Activated naive CD4-positive, alpha-beta T cell treated with anti-CD3 and anti-CD28 coated beads for 36 hours (primary cell): ENCODE measurements at places on chromosomes 2 and 18. TPM values are rescaled to one million over a fixed set of nuclear protein-coding genes. Genes with fewer than 3 reads are reported as not detected.
A peak's percentile ranks its signal among the peaks of the same experiment; 100 is the strongest.

The KCNIP3 gene
- total RNA-seq, result not detected

The ALLC gene
- not detected for total RNA-seq

The USP34 gene
- 59.5 TPM for total RNA-seq

The CPO gene
- total RNA-seq, result not detected

The PPIG gene
- total RNA-seq, result 56.6 TPM

The SCN7A gene
- total RNA-seq, result not detected

The OTOS gene
- not detected for total RNA-seq

The CYP26B1 gene
- total RNA-seq, result not detected

The IL36G gene
- not detected for total RNA-seq

The LYG1 gene
- 0.36 TPM for total RNA-seq

- H3K36me3 ChIP-seq, result no peaks in the 10 kb centered on the region
- H3K27ac ChIP-seq, result no peak overlapping the region
These were observed 745.9 kb upstream of the SLC8A1 start for GRCh38 chr2:41197781-41198180.

DNA sequence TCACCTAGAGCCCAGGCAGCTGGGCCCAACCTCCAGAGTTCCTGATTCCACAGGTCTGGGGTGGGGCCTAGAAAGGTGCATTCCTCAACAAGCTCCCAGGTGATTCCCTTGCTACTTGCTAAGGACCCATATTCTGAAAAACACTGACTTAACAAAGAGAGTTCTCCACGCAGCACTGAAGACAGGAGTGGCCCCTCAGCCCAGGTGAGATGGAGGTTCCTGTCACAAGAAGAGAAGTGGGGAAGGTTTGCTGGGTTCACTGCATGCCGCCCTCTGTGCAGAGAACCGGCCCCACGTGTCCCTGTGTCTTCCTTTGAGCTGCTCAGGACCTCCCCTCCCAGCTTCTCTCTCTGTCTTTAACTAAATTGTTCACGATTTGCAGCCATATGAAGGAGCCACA lies 201.4 kb upstream of the DDX18 start:
- no peaks in the 10 kb centered on the region for H3K27me3 ChIP-seq
- H3K4me3 ChIP-seq, result no peak overlapping the region
- DNase-seq, result no peak
- H3K36me3 ChIP-seq, result no peaks in the 10 kb centered on the region
- no peak overlapping the region for H3K27ac ChIP-seq
- no peaks in the 10 kb centered on the region for H3K4me1 ChIP-seq

- H3K36me3 ChIP-seq, result no peaks in the 10 kb centered on the region
- H3K27me3 ChIP-seq, result no peaks in the 10 kb centered on the region
- H3K27ac ChIP-seq, result no peak overlapping the region
- DNase-seq, result no peak
These were observed 393.5 kb downstream of the TMEM182 start for GRCh38 chr2:103155308-103155707.

DNA sequence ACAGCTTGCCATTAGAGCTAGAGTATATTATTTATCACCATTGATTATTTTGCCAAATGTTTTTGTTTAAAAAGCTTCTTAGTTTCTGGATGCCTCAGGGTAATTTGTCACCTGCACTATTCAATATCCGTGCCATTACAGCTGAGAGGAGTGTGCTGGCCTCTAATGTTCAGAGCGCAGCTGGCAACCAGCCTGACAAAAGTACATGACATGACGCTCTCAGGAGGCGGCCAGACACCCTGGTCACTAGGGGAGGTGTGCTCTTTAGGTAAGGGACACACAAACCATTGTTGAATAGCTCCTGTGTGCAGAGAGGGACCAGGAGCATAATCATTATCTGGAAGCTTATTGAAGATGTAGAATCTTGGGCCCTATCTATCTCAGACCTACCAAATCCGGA lies 20.3 kb downstream of the LIMS1 start:
- H3K4me3 ChIP-seq, result no peak overlapping the region
- no peaks in the 10 kb centered on the region for H3K27me3 ChIP-seq
- H3K36me3 ChIP-seq, result no peaks in the 10 kb centered on the region

GRCh38 chr2:205032093-205032551 lies 486.8 kb downstream of the PARD3B start:
- no peak overlapping the region for H3K4me3 ChIP-seq
- H3K4me1 ChIP-seq, result peaks cover 16% of the 10 kb centered on the region
- no peaks in the 10 kb centered on the region for H3K36me3 ChIP-seq
- no peak for DNase-seq

- peaks cover 92% of the 10 kb centered on the region for H3K4me1 ChIP-seq
- peak; percentile 45 for DNase-seq
- H3K27me3 ChIP-seq, result no peaks in the 10 kb centered on the region
- peak overlapping the region; percentile 17 for H3K4me3 ChIP-seq
- H3K27ac ChIP-seq, result peak overlapping the region; percentile 92
- peaks cover 44% of the 10 kb centered on the region for H3K36me3 ChIP-seq
These were observed 12.0 kb downstream of the ANKRD44 start for GRCh38 chr2:197298609-197299008.

GRCh38 chr18:12428923-12429322 lies 21.2 kb downstream of the PRELID3A start:
- no peak overlapping the region for H3K4me3 ChIP-seq
- H3K27ac ChIP-seq, result no peak overlapping the region
- H3K27me3 ChIP-seq, result no peaks in the 10 kb centered on the region
- DNase-seq, result no peak
- H3K4me1 ChIP-seq, result no peaks in the 10 kb centered on the region

DNA sequence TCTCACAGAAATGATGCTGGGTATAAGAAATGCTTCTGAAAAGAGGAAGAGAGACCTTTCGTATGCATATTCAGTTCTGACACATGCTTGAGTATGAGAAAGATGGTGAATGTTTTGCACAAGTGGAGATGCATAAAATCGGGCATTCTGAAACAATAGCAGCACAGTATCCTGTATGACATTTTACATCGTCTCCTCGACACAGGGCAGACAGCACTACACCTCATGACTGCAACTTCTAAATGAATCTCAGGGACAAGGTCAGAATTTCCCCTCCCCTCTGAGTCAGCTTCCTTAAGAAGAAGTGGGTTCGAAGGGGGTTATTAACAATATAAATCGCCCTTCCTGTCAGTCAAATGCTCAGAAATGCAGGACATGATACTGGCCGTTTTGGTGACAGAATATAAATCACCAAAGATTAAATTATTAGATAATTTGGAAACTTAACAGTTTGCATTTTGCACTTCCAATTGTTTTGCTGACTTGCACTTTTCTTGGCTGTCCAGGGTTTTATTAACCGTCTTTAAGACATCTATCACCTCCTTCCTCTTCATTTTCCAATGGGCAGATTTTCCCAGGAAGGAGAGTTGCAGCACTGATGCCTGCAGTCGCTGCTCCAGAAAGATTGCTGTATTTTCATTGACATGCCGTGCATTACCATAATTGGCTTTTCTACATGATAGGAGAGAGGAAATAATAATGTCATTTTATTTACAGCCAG lies 57.2 kb downstream of the TSHZ1 start:
- peaks cover 55% of the 10 kb centered on the region for H3K4me1 ChIP-seq
- H3K27ac ChIP-seq, result no peak overlapping the region
- no peak for DNase-seq
- no peaks in the 10 kb centered on the region for H3K27me3 ChIP-seq
- H3K36me3 ChIP-seq, result no peaks in the 10 kb centered on the region

DNA sequence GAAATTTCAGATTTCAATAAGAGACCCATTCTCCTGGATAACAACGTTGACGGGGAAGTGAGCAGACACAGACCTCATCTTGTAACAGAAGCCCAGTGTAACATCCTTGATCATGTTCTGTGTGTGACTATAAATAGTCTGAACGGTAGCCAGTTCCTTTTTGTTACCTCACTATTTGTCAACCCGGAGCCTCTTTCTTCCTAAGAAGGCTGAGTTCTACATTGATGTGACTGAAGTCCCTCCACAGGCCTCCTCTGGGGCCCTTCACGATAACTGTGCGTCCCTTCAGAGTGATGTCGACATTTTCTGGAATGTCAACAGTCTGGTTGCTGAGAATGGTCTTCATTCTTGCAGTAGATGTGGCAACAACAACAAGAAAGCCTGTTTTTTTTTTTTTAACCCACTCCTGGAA lies 6.3 kb upstream of the PLEKHM3 start:
- DNase-seq, result no peak
- no peak overlapping the region for H3K27ac ChIP-seq
- no peak overlapping the region for H3K4me3 ChIP-seq
- H3K27me3 ChIP-seq, result no peaks in the 10 kb centered on the region
- H3K36me3 ChIP-seq, result no peaks in the 10 kb centered on the region
- no peaks in the 10 kb centered on the region for H3K4me1 ChIP-seq

DNA sequence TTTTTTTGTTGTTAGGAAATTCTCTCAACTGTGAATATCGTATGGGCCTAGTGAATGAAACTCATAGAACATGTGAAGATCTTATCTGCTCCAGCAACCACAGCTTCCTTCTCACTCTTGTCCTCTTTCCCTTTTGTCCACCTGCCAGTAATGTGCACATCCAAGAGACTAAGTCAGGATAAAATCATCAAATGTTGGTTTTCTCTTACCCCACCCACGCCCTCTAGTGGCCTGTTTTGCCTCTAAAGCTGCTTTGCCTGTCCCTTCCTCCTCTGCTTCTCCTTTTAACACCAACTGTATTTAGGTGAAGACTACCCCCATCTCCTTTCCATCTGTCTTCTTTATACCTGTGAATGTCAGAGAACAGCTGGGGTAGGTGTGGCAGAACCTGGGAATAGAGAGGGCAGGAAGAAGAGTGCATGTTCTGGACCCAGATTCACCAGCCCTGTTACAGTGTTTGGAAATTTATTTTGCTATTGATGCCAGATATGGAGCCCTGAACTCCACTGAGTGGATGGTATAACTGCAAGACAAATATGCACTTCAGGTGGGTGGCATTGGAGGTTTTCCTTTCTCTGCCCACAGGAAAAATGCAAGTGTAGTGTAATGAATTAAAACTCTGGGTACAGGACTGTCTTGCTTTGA lies 8.4 kb upstream of the MGAT5 start:
- peak; percentile 90 for DNase-seq
- no peak overlapping the region for H3K27ac ChIP-seq
- H3K27me3 ChIP-seq, result no peaks in the 10 kb centered on the region
- H3K36me3 ChIP-seq, result no peaks in the 10 kb centered on the region
- H3K4me3 ChIP-seq, result no peak overlapping the region
- peaks cover 68% of the 10 kb centered on the region for H3K4me1 ChIP-seq

- H3K27me3 ChIP-seq, result peaks cover 18% of the 10 kb centered on the region
- H3K27ac ChIP-seq, result no peak overlapping the region
- peaks cover 10% of the 10 kb centered on the region for H3K4me1 ChIP-seq
- peak overlapping the region; percentile 71 for H3K4me3 ChIP-seq
- H3K36me3 ChIP-seq, result peaks cover 21% of the 10 kb centered on the region
These were observed 1.2 kb upstream of the CENPA start for GRCh38 chr2:26784570-26785234.

- H3K36me3 ChIP-seq, result no peaks in the 10 kb centered on the region
- DNase-seq, result no peak
- no peaks in the 10 kb centered on the region for H3K4me1 ChIP-seq
These were observed 39.2 kb upstream of the SULT1C3 start for GRCh38 chr2:108200569-108200968.

DNA sequence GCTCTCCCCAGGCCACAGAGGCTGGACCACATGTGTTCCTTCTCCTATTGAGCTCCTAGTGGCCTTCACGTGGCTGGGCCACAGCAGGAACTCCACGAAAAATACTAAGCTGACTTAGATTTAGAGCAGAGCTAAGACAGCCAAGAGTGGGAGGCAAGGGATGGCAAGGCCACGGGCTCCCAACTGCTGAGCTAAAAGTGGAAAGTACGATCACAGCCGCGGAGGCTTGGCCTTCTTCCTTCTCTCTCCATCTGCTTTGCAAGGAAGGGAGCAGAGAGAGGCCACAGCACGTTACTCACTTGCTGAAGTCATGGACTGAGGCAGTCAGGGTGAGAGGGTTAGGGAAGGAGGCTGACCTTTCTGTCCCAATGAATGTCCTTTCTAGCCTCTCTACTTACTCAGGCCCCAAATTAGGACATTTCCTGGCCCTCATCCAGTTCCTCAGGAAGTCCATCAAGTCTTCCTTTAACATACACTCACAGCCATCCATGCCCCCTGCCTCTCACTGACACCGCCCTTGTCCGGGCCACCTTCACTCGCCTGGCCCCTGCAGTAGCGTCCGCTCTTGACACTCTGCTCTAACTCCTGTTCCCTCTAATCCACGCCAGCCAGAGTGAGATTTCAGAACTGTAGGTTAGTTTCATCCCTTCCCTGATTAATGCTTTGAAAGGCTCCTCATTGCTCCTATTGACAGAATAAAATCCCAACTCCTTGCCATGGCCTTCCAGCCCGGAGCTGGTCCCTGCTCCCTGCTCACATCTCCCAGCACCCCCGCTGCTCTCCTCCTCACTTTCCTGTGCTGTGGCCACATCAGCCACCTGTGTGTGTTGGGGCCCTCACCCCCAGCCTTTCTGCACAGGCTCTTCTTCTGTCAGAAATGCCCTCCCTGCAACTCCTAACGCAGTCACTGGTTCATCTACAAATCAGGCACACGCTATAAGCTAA lies 204.2 kb downstream of the CYP26B1 start:
- no peaks in the 10 kb centered on the region for H3K36me3 ChIP-seq
- no peak for DNase-seq
- H3K27me3 ChIP-seq, result peaks cover 2% of the 10 kb centered on the region
- H3K27ac ChIP-seq, result no peak overlapping the region
- no peak overlapping the region for H3K4me3 ChIP-seq
- no peaks in the 10 kb centered on the region for H3K4me1 ChIP-seq

- H3K36me3 ChIP-seq, result peaks cover 7% of the 10 kb centered on the region
- peaks cover 14% of the 10 kb centered on the region for H3K4me1 ChIP-seq
- no peak overlapping the region for H3K27ac ChIP-seq
These were observed 2.6 kb upstream of the STON1 start for GRCh38 chr2:48527226-48527885.

- no peak overlapping the region for H3K27ac ChIP-seq
- no peaks in the 10 kb centered on the region for H3K4me1 ChIP-seq
- DNase-seq, result no peak
- H3K4me3 ChIP-seq, result no peak overlapping the region
- H3K36me3 ChIP-seq, result peaks cover 10% of the 10 kb centered on the region
- no peaks in the 10 kb centered on the region for H3K27me3 ChIP-seq
These were observed 40.0 kb upstream of the NFATC1 start for GRCh38 chr18:79355433-79356335.

DNA sequence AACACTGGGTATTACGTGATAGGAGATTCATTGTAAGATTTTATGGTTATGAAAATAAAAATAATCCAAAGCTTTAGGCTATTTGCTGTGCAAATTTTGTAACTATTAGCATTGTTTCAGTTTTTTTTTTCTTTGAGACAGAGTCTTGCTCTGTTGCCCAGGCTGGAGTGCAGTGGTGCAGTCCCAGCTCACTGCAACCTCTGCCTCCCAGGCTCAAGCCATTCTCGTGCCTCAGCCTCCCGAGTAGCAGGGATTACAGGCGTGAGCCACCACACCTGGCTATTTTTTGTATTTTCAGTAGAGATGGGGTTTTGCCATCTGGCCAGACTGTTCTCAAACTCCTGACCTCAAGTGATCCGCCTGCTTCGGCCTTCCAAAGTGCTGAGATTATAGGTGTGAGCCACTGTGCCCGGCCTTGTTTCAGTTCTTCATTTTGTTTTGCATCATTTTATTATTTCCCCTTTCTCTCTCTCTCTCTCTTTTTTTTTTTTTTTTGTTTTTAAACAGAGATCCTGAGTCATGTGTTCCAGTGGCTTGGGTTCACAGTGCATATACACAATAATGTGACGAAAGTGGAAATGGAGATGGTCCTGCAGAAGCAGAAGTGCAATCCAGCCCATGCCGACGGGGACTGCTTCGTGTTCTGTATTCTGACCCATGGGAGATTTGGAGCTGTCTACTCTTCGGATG lies 25.8 kb downstream of the CASP10 start:
- H3K4me3 ChIP-seq, result no peak overlapping the region
- H3K4me1 ChIP-seq, result peaks cover 43% of the 10 kb centered on the region
- H3K36me3 ChIP-seq, result peaks cover 22% of the 10 kb centered on the region
- no peak overlapping the region for H3K27ac ChIP-seq
- DNase-seq, result no peak
